Left ventricle myocardium inferior (tissue), 1 donor: ENCODE measurements at places on chromosomes 6 and 20. TPM values are rescaled to one million over a fixed set of nuclear protein-coding genes. Genes with fewer than 3 reads are reported as not detected.

DNA sequence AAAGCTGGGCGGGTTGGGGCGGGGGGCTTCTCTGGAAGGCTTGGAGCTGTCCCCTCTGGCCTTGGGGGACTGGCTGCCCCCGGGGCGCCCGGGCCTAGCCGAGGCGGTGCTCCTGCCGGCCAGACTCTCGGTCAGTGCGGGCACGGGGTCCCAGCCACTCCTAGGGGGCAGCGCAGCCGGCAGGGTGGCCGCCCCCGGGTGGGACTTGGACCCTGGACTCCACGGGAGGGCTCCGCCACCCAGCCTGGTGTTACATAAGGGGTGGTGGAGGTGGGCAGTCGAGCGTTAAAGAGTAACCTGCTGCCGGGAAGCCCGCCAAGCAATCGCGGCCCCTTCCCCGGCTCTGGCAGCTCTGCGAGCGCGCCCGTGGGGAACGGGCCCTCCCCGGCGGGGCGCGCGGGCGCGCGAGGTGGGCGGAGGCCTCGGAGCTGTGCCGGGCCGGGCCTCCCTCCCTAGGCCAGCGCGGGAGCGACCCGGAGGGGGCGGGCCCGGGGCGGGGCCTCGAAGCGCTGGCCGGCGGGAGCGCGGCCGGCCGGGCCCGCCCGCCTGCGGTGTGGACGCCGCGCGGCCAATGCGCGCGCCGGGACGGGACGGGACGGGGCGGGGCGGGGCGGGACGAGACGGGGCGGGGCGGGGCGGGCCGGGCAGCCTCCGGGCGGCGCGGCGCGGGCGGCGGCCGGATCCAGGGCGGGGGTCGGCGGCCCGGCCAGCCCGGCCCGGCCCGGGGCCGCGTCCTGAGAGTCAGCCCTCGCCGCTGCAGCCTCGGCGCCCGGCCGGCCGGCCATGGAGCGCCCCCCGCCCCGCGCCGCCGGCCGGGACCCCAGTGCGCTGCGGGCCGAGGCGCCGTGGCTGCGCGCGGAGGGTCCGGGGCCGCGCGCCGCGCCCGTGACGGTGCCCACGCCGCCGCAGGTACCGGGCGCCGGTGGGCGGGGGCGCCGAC lies at the start of gene SLC2A4RG:
Gene SLC2A4RG, plus strand, starts transcription at position 647 of the 940 bp plus-strand sequence. Its CDS starts 137 bp downstream, at position 784.
- peaks cover 51% of the 10 kb centered on the region for H3K4me1 ChIP-seq
- peak within 1 kb of the TSS; percentile 98 for H3K27ac ChIP-seq
- peaks cover 45% of the 10 kb centered on the region for H3K36me3 ChIP-seq
- peak within 1 kb of the TSS; percentile 81 for H3K4me3 ChIP-seq
- DNase-seq, result peak; percentile 84

DNA sequence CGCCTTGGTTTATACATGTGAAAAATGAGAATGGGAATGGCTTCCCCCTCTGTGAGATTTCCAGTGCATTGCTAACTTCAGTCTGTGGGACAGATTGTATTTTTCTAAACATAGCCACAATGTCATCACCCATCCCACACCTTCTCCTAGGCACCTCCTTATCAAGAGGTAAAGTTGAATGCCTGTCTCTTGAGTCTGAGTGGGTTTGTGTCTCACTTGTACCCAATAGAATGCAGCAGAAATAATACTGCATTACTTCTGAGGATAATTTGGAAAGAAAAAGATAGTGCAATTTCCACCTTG lies 27.9 kb downstream of the RIN2 start:
- H3K4me3 ChIP-seq, result peak overlapping the region; percentile 20
- no peaks in the 10 kb centered on the region for H3K36me3 ChIP-seq
- DNase-seq, result no peak
- H3K4me1 ChIP-seq, result peaks cover 75% of the 10 kb centered on the region

GRCh38 chr6:156876302-156876701 lies 99.1 kb downstream of the ARID1B start:
- peak; percentile 42 for DNase-seq
- H3K4me1 ChIP-seq, result peaks cover 83% of the 10 kb centered on the region
- H3K27me3 ChIP-seq, result no peaks in the 10 kb centered on the region
- no peak overlapping the region for H3K4me3 ChIP-seq
- peak overlapping the region; percentile 0 for H3K27ac ChIP-seq

TRMT6 gene
- 7.2 TPM for total RNA-seq

DNA sequence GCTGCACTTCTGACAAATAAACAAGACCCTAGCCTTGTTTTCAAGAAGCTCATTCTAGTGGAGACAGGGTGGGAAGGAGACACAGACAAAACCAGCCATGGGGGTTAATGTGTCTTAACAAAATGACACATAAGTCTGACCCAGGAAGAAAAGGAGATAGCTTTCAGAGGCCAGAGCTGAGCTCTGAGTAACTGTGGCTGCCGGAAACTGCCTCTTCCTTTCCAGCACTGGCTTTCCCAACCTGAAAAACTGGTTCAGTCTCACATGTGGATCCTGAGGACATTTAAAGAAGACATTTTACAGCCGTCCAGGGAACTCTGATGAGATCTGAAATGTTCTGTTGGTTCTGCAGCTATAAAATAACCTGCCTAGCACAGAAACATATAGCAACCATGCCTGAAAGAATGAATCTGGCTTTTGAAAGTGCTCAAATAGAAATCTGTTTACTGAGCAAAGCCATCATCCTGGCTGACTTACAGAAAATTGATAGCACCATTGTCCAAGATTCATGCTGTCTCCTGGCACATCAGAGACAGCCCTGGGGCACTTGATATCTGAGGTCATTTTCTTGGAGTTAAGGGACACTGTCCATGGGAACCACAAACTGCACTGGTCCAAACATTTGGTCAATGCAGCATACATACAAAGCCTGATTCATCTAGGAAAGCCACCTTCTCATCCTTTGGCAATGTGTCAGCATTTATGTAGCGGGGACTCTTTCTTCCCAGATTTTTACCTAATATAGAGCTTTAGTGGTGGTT lies 83.2 kb upstream of the PAX1 start:
- no peak overlapping the region for H3K27ac ChIP-seq
- DNase-seq, result no peak
- H3K4me3 ChIP-seq, result no peak overlapping the region
- no peaks in the 10 kb centered on the region for H3K4me1 ChIP-seq
- H3K27me3 ChIP-seq, result peaks cover 87% of the 10 kb centered on the region

HEY2 gene
- total RNA-seq, result 25.6 TPM

OR2H1 gene
- not detected for total RNA-seq

GRCh38 chr6:167697316-167697715 lies 129.4 kb upstream of the AFDN start:
- peaks cover 22% of the 10 kb centered on the region for H3K4me1 ChIP-seq
- no peak for DNase-seq
- peaks cover 4% of the 10 kb centered on the region for H3K27me3 ChIP-seq

GRCh38 chr20:3423126-3423525 lies 15.7 kb upstream of the DNAAF9 start:
- DNase-seq, result no peak
- no peaks in the 10 kb centered on the region for H3K4me1 ChIP-seq
- no peaks in the 10 kb centered on the region for H3K36me3 ChIP-seq

CST1 gene
- total RNA-seq, result not detected

KCNK15 gene
- total RNA-seq, result 0.33 TPM

LY86 gene
- 1.2 TPM for total RNA-seq

DNA sequence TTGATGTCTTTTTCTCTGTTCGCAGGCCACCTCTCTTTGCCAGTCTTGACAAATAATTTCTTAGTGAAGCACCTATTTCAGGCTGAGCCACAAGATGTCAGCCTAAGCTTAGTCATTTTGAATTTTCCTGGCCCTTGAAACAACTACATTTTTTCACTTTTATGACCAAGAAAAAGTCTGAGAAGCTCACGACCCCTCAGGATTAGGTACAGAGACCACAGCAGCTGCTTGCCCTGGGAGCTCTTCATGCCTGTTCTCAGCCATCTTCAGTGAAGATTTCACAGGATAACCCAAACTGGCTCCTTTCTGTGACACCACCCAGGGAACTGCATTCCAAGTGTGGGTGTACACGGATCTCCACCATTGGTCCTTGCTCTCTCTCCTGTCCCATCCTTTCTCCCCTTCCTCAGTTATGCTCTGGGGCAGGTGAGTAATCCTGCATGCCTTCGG lies 38.4 kb upstream of the SPTLC3 start:
- no peaks in the 10 kb centered on the region for H3K4me1 ChIP-seq
- no peak for DNase-seq

DNA sequence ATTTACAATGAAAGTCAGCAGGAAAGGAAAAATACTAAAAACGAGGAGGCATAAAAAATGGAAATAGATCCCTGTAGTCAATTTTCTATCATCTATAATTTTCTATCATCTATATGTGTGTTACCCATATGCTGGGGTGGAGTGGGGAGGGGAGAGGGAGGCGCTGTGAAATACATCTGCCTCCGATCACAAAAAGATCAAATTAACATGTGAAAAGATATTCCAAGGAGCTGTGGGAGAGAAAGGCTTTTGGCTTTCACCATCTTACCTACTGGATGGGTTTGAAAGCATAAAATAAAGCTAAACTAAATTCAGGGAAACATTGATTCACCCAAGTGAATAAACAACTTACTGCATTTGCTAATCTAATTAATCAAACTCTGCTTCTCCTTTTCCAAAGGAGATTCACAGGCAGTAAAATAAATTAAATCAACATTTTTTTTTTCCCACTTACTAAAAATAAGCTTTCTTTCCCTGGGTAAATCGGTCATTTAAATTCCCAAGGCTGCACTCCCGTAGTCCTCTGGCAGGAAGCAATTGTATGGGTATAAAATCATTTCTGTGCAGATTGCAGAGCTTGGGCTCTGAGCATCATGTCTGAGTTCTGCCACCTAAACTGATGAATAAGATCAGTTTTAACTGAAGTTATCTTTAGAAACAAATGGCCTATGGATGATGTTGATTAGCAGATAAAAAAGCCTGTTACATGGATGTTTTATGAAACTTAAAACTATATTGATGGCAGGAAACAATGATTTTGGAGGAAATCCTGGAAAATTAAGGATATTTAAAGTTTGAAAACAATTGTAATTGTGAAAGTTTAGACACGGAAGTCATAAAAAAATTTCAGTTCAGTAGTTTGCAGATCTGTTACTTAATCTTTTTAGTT lies 147.9 kb downstream of the SOX4 start:
- DNase-seq, result no peak
- H3K27me3 ChIP-seq, result no peaks in the 10 kb centered on the region
- peak overlapping the region; percentile 50 for H3K27ac ChIP-seq

DNA sequence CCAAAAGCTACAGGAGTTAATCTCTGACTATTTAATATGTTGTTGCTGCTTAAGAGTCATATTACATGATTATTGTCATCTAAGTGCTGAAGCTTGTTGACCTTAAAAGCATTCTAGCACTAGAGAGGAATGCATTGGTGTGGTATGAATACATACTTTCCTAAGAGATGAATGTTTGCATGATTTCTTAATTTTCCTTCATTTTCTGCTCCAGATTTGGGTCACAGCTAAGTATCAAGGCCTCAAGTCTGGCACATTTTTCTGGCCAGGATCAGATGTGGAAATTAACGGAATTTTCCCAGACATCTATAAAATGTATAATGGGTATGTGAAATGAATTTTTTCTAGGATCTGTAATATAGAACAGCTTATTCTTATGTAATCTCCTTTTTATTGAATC lies 53.6 kb downstream of the ENPP1 start:
- H3K4me3 ChIP-seq, result no peak overlapping the region
- DNase-seq, result no peak
- no peaks in the 10 kb centered on the region for H3K36me3 ChIP-seq

ACTL10 gene
- 0.22 TPM for total RNA-seq

DNA sequence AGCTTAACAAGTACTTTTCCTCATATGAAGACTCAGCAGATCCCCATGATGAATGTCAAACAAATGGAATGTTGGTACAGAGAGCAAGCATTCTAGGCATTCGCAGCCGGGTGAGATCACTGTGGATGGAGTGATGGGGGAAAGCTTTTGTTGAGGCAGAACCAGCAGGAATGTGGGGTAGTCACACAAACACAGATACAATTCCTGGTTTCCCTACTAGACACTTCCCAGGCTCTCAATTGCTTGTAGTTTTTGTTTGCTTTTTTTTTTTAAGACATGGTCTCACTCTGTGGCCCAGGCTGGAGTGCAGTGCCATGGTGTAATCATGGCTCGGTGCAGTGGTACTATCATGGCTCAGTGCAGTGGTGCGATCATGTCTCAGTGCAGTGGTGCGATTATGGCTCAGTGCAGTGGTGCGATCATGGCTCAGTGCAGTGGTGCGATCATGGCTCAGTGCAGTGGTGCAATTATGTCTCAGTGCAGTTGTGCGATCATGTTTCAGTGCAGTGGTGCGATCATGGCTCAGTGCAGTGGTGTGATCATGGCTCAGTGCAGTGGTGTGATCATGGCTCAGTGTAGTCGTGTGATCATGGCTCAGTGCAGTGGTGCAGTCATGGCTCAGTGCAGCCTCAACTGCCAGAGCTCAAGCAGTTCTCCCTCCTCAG lies 15.4 kb upstream of the IER3 start:
- H3K27ac ChIP-seq, result peak overlapping the region; percentile 67
- no peaks in the 10 kb centered on the region for H3K27me3 ChIP-seq
- H3K4me1 ChIP-seq, result peaks cover 49% of the 10 kb centered on the region
- H3K4me3 ChIP-seq, result no peak overlapping the region
- no peak for DNase-seq

DNA sequence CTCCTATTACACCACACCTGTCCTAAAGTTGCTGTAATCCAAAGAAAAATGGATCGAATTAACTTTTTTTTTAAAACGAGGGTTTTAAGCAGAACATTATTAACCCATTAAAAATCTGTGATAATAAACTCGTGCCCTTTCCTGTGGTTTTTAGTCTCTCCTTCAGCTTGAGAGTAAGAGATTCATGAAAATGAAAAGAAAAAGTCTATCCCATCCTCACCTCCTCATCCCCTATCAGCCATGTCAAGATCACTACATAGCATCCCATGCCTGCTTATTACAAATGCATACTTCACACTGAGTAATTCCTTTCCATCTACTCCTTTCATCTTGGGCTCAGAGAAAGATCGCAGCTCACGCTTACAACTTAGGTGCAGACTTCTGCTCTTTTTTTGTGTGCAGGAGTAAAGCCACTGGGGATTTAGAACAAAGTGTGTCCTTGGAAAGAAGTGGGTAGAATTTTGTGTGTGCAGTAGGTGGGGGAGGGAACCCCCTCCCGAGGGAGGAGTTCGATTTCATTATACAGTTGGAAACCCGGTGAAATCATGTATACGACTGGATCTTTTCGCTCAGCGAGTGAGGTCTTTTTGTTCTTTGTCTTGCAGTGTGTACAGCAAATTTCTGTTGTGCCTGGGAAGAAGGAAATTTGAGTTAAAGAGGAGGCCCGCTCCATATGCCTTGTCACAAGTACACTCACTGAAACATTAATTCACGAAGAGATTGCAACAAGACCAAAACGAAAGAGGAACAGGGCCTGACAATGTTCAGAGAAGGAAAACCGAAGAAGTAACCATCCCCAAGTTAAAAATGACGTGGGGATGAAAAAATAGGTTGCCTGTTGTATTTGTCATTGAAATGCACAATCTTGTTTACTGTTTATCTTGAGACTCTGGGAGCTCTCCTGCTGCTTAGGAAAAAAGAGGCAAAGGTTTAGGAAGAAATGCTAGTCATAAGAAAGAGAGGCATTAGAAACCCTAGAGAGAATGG lies 146.5 kb upstream of the ZNF217 start:
- peak overlapping the region; percentile 35 for H3K4me3 ChIP-seq
- DNase-seq, result no peak

DNA sequence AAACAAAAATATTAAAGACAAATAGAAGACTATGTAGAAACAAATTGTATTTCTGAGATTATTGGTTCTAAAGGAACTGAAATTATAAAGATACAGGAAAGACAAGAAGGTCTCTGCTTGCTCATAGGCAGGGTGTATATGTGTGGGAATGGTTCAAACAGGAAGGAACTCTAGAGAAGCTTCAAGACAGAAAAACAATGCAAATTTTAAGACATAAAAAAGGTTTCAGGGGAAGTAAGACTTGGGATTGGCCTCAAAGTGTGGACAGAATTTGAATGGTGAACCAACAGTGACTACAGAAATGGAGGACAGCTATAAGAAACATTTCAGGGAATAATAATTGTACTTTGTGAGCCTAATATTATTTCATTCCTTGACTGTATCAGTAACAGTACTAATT lies 50.3 kb downstream of the OR2B2 start:
- no peak overlapping the region for H3K4me3 ChIP-seq
- H3K36me3 ChIP-seq, result no peaks in the 10 kb centered on the region
- peaks cover 28% of the 10 kb centered on the region for H3K4me1 ChIP-seq
- H3K27me3 ChIP-seq, result peaks cover 2% of the 10 kb centered on the region
- no peak for DNase-seq
